ENCODE measurements at places on chromosomes 4 and X. TPM values are rescaled to one million over a fixed set of nuclear protein-coding genes. Genes with fewer than 3 reads are reported as not detected.

GRCh38 chr4:47198791-47199190 lies 167.4 kb downstream of the GABRB1 start:
- peaks cover 2% of the 10 kb centered on the region for H3K27me3 ChIP-seq
- DNase-seq: no peak
- no peak overlapping the region for H3K4me3 ChIP-seq
- no peaks in the 10 kb centered on the region for H3K4me1 ChIP-seq
- no peak overlapping the region for H3K27ac ChIP-seq

DNA sequence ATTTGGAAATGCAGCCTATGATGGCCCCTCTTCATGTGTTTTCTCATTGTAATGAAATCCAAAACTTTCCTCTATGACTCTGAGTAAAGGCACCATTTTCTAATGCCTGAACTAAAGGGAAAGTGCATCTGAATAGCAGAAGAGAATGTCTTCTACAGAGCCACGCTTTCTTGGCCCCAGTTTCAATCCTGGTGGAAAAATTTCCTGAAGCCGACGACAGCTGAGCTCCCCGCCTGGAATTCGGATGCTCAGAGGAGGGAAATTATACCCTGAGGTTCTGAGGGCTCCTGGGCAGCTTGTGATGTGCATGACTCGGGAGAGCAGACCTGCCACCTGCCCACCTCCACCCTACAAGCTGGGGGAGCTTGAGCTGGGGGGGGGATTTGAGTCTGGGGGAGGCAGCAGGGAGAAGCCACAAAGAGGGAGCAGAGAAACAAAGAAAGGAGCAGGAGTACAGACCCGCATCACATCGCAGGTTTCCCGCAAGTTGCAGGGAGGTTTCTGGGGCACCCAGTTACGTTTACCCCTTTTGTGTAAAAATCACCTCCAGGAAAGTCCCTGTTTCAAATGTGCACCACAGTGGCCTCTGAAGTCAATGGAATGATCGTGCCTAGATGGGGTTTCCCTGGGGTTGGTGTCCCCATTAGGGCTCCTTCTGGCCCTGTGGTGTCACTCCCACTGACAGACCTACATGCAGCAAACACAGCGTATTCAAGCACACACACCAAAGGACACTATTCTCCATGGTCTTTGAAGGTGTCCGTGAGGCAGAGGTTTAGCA lies 145.6 kb upstream of the RBPJ start:
- peaks cover 20% of the 10 kb centered on the region for H3K27me3 ChIP-seq
- no peaks in the 10 kb centered on the region for H3K36me3 ChIP-seq
- peaks cover 17% of the 10 kb centered on the region for H3K4me1 ChIP-seq
- H3K27ac ChIP-seq: peak overlapping the region; percentile 55

The EGF gene
- not detected for total RNA-seq

DNA sequence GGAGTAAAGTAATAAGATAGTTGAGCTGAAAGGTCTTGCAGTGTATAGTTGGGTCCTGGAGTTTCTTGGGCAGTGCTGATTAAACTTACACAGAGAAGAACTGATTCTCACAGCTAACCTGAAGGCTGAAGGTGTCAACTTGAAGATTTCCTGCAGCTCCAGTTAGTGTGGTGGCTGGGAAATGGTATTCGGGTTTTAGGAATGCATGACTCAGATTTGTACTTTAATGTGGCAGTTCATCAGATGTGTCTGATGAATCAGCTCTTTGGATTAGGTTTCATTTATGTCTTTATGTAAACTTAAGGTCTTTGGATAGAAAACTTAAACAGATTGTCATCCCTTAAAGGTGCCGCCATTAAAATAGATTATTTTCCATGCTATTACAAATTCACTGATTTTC lies 200.0 kb downstream of the IL1RAPL1 start:
- no peaks in the 10 kb centered on the region for H3K27me3 ChIP-seq
- H3K36me3 ChIP-seq: no peaks in the 10 kb centered on the region
- no peak overlapping the region for H3K4me3 ChIP-seq
- no peak overlapping the region for H3K27ac ChIP-seq

The MEPE gene
- total RNA-seq: not detected
